GM18507 (cell line): ENCODE measurements at places on chromosomes 7 and 10.

DNA sequence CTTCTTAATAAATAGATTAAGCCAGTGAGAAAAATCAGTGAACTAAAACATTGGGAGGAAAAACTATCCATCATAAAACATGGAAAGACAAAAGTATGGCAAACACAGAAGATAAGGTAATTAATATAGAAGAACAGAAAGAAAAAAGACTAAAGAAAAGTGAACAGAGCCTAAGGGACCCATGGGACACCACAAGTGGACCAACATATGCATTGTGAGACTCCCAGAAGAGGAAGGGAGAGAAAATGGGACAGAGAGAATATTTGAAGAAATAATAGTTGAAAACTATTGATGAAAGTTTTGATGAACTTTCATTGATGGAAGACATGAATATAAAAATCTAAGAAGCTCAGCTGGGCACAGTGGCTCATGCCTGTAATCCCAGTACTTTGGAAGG, 71.3 kb downstream of the ZNF783 start:
- DNase-seq, result no peak

GRCh38 chr10:48459270-48460150, 145.4 kb downstream of the ARHGAP22 start:
- DNase-seq, result no peak

DNA sequence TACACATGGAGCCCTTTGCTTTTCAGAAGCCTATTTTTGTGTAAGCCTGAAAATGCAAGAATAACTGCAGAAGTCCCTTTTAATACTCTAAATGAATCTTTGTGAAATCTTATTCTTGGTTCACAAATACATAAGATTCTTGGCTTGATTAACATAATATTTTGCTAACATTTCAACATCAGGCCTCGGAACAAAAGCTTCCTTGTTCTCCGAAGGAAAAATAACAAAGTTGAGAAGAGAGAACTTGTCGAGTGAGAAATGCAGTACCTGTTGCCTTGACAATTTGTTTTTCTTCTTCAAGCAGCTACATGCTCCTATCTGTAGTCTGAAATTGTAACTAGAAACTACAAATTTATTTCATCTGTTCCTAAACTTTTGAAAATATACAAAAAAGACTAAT, 8.5 kb downstream of the NT5C2 start:
- DNase-seq, result no peak

GRCh38 chr7:142925413-142925812, 8.1 kb downstream of the TRPV5 start:
- DNase-seq, result no peak

GRCh38 chr7:27600247-27600646, 62.4 kb downstream of the HIBADH start:
- no peak for DNase-seq

DNA sequence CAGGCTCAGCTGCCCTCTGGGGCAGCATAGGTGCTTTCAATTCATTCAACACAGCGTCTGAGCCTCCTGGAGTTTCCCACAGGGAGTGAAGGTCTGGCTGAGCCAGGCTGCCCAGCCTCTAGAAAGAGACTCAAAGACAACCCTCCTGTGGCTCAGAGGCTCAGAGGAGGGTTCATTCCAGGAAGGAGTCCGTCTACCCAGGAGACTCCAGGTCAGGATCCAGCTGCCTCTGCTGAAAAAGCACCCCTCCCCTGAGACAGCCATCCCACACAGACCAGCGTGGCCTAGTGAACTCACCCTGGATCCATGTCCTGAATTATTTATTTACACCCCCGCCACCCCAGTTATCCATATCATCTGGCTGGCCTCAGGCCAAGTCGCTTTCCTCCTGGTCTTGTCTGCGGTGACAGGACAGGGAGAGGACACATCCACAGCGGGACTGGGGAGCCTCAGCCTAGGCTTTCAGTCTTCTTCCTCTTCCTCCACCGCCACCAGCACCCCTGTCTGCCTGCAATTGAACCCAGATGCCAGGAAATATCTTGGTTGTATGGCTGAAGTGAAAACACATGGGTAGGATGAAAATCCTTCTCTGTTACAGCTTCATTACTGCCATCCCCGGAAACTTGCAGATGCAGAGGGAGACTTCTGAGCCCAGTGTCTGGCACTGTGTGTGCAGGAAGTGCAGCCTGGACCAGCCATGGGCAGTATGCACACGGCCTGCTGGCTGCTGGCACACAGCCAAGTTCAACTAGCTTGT, 44.0 kb upstream of the COL13A1 start:
- no peak for DNase-seq

DNA sequence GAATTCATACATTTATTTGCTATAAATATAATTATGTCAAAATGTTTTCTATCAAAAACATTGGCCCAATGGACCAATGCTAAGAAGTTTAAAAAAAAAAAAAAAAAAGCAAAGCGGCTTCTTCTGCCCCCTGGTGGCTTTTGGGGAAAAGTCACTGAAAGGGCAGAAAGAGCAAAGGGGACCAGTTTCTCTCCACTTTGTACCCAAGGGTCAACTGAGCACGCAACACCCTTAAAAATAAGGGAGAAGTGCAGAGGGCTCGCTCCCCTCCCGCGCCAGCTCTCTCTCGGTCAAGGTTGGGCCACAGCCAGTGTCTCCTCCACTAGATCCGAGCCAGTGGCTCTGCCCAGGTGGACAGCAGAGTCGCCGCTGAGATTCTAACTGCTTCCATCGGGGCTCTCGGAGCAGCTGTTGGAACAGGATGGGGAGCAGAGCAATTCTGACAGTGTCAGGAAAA, 136.4 kb upstream of the FGFR2 start:
- peak; percentile 12 for DNase-seq

GRCh38 chr7:152344253-152344652, 91.5 kb downstream of the KMT2C start:
- no peak for DNase-seq

DNA sequence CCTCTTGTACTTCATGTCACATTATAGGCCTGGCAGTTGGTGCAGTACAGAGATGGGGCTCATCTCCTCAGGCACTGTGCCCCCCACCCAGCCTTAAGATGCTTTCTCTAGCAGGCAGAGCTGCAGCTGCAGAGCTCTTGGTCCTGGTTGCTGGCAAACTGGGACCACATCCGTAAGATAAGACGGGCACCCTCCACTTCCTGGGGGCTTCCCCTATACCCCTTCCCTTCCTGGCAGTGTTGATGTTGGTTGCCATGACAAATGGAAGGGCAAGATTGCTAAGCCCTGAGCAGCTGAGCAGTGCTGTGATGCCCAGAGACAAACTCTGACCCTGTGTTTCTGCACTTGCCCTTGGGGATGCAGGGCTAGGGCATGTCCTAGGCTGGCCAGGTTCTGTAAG, 103.4 kb upstream of the ANLN start:
- no peak for DNase-seq

- no peak for DNase-seq
Observed at GRCh38 chr10:119176166-119176565, 2.4 kb downstream of the PRDX3 start.

DNA sequence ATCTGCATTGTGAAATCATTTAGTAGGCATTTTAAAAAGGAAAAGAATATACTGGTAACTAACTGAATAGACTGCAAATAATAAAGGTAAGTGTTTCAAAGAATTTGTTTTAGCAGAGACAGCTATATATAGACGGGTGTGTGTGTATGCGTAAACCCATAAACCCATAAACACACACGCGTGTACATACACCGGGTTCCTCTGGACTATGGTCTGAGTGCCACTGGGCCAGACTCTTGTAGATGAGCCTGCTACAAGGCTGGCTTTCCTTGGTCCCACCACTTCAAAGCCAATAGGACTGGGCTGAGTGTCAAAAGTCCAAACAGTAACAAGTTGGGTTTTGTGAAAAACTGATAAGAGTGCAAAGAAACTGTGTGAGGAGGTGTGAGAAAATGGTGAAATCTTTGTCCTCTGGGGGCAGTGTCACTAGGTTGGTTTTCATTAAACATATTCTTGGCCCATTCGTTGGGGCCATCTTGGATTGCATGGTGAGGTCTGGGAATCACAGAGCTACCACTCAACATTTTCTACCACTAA, 39.8 kb downstream of the GNA12 start:
- no peak for DNase-seq

- no peak for DNase-seq
Observed at GRCh38 chr7:100711369-100711768, 5.4 kb downstream of the POP7 start.

GRCh38 chr10:130897815-130898214, 413.7 kb downstream of the TCERG1L start:
- no peak for DNase-seq

- no peak for DNase-seq
Observed at GRCh38 chr7:11642276-11642675, 189.7 kb downstream of the THSD7A start.

DNA sequence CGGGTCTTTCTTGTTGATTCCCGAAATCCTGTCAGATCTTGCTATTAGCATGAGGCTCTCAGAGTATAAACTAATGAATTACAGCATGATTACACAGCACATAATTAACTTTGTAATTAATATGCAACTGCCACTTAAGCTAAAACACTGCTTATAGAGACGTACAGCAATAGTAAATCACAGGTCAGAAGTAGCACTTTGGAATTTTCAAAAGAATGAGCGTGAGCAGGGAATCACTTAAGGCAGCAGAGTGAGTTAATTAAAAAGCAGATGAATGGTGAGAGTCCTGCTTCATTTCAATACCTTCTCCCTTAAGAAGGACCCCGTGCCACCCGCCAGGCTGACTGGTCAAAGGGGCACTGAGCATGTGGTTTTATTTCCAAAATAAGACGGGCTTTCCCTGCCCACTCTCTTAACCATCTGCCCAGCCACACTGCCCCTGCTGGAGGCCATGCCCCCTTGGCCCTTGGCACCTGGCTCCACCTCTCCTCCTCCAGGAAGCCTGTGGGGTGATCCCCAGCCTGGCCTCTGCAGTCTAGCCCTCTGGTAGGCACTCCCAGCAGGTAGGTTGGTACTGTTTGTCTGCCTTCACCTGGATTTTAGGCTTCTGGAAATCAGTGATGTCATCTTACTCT, 117.8 kb downstream of the ZMIZ1 start:
- no peak for DNase-seq

- no peak for DNase-seq
Observed at GRCh38 chr10:60203993-60204618, 185.6 kb downstream of the ANK3 start.

DNA sequence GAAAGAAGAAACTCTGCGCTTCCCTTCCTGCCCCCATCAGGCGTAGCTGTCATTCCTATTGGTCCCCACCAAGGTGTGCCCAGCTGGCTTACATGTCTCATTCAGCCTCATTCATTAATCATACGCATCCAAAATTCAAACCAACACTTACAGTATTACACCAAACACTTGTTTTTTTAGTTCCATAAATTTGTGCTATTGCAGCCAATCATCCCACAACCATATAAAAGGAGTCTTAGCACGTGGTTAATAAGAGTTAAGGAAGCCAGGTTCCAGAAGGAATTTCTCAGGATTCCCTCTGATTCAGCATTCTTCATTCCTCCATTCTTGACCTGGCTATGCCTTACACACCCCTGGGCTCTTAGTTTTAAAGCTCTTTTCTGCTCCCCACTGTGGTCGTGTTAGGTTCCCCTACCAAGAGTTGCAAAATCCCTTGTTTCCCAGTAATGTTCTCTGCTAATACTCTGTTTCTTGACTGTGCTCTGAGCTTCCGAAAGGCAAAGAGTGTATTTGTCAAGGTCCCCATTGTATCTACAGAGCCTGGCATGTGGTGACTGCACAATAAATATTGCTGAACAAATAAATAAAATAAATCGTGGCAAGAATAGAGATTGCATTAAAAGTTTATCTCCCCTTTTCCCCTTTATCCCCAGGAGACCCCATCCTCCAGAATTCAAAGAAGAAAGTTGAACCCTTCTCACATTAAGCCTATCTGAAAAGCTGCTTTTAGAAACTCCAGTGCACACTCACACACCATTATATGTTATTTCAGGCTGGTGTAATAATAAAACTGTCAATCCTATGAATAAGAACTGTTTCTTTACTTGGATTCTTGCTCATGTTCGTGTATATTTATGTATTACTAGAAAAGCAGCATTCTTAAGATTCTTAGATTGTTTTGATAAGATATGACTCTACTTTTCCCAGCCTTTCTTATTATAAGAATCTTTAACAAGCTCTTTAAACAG, 514.4 kb downstream of the INHBA start:
- DNase-seq, result no peak
